Psoas muscle (tissue), 8 donors: ENCODE measurements at places on chromosomes 4 and X. TPM values are rescaled to one million over a fixed set of nuclear protein-coding genes. Genes with fewer than 3 reads are reported as not detected.

PTTG2 gene
- not detected for total RNA-seq

G6PD gene
- 6.7 TPM for total RNA-seq

ARR3 gene
- not detected for total RNA-seq

STATH gene
- total RNA-seq = not detected

IL2RG gene
- 0.93 TPM for total RNA-seq

TEX13C gene
- not detected for total RNA-seq

TREX2 gene
- total RNA-seq = not detected

ZNF630 gene
- 0.34 TPM for total RNA-seq

MAGEA4 gene
- total RNA-seq = not detected

CXCL8 gene
- not detected for total RNA-seq

PPEF2 gene
- not detected for total RNA-seq

ETDB gene
- total RNA-seq = not detected

ZCCHC4 gene
- total RNA-seq = 5.3 TPM

CXCL13 gene
- not detected for total RNA-seq

CSAG3 gene
- not detected for total RNA-seq

ALG13 gene
- 18.5 TPM for total RNA-seq

PDGFC gene
- total RNA-seq = 6.6 TPM

PRMT9 gene
- 3.0 TPM for total RNA-seq

BCORL1 gene
- 6.2 TPM for total RNA-seq

H2BW1 gene
- total RNA-seq = not detected

FGG gene
- total RNA-seq = not detected
